ENCODE measurements at places on chromosomes 11 and 22.
A peak's percentile ranks its signal among the peaks of the same experiment; 100 is the strongest.

DNA sequence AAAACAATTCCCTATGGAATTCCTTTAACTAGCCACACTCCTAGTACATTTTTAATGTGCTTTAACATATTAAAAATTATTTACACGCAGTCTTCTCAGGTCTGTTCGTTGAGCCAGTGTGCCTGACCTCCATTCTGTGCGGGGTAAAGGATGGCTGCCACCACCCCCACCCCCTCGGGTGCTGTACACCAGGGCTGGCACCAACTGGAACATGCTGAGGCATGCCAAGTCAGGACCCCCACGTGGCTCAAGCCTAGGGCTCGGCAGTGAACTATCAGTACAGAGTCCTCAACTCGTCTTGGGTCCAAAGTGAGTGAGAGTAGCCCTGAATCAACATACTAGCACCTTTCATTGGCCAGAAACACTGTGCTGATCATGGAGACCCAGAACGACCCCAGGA lies 32.5 kb upstream of the PHF21B start:
- DNase-seq: no peak

GRCh38 chr11:59510941-59511589 lies at the start of gene OR4D9:
OR4D9 (plus strand) TSS chr11:59511539; CDS start chr11:59514913, 3,374 bp downstream.
- peak; percentile 72 for DNase-seq

GRCh38 chr11:116642902-116643301 lies 129.9 kb downstream of the BUD13 start:
- no peak for DNase-seq

DNA sequence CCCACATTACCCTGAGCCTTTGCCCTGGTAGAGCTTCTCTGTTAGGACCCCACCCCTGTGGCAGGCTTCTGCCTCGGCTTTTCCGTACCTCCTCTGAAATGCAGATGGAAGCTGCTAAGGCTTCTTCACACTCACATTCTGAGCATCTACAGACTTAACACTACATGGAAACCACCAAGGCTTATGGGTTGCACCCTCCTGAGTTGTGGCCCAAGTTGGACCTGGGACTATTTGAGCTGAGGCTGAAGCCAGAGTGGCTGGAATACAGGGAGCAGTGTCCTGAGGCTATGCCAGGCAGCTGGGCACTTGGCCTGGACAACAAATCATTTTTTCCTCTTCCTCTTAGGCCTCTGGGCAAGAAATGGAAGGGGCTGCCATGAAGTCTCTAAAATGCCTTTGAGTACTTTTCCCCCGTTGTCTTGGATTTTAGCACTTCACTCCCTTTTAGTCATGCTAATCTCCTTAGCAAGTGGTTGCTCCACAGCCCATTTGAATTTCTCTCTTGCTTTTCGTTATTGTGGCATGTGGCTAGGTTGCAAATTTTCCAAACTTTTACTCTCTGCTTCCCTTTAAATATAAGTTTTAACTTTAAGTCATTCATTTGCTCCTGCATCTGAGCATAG lies 114.8 kb upstream of the FIBIN start:
- DNase-seq: no peak

DNA sequence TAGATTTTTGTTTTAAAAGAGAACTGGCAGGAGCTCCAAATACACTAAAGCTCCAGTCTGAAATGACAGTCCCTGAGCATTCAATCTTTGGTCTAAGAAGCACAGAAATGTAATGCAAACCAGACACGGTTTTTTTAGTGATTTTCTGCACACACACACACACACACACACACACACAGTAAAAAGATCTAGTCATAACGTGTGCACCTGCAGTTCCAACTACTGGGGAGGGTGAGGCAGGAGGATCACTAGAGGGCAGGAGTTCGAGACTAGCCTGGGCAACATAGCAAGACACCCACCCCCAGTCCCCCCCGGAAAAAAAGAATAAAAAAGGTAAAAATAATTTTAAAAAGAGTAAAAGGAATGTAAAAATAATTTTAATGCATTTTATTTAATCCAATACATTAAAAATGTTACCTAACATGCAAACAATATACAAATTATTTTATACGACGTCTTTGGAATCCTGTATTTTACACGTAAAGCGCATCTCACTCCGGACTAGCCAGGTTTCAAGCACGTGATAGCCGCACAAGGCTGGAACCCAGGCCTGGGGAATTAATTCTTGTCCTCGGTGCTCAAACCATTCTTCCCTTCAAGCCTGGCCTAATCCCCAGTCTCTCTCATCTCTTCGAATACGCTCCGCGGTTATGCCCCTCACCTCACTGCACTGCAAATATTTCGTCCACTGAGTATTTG lies 762 bp upstream of the TBC1D22A start:
- DNase-seq: no peak

- no peak for DNase-seq
These were observed 280.8 kb upstream of the CCDC90B start for GRCh38 chr11:83566950-83567349.

GRCh38 chr11:12212821-12213185 lies 102.4 kb downstream of the MICAL2 start:
- DNase-seq: no peak

DNA sequence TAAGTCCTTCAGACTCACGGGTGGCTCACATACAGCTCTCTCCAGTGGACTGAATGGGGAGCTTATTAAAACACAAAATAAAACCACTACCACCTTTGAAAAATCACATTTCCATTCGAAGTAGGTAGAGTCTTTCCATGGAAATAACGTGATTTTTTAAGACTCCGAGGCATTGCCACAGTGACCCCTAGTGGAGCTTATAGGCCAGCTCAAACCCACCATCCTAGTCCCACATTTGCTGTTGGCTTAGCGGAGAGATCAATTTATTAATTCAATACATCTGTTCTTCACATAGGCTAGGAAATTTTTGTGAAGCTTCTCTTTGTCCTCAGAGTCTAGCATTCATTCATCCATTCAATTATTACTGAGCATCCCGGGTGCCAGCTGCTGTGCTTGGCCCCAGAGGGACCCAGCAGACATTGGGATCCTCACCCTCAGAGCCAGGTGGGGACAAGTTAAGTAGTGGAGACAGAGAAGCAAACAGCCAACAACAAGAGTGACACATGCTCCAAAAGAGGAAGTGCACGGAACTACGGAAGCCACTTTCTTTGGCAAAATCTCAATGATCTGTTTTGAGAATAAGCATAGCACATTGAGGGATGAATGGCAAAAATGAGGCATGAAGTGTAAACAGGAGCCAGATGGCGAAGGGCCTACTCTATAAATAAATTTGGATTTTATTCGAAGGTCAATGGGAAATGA lies 10.2 kb upstream of the P4HA3 start:
- peak; percentile 76 for DNase-seq

- DNase-seq: no peak
These were observed 1451.2 kb downstream of the BRD1 start for GRCh38 chr22:48376428-48376827.

DNA sequence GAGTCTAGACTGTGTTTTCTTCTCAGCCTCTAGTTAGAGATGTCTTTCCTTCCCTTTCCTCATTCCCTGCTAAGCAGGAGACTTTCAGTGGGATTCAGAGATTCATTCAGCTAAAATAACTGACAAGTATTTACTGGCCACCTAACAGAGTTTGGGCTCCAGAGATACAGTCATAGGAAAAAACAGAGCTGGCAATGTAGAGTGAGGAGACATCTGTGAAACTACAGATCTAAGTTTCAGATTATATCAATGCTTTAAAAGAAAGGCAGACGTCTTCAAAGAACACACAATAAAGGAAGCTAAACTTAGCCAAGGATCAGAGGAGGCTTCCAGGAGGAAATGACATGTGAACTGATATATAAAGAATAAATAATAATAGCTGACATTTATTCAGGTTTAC lies 355.6 kb upstream of the DDI1 start:
- no peak for DNase-seq

DNA sequence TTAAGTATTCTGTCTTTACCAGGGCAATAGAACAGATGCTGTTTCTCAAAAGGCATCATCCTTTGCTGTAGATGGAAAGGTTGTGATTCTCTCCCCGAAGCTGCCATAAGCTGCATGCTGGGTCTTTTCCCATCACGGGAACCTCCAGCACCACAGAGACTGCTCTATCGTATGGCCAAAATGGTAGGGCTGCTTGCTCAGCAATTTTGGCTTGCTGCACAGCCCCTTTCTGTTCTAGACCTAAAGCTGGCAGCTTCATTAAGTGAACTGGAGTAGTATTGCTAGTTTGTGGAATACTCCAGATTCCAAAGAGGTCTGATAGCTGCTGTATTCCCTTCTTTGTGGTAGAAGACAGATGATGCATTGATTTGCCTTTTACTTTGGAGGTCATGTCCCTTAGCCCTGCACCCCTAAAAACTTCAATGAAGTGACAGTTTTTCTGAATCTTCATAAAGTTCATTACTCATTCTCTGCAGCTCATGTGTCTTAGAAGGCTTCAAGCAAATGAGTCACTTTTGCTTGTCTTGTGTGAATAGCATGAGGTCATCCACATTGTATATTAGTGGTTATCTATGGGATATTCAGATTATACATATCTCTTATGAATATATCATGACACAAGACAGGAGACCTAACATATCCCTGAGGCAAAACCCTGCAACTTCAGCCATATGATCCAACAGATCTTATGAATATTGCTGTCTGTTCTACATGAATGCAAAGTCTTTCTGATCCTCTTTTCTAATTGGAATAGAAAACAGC lies 245.3 kb downstream of the FAM76B start:
- peak; percentile 28 for DNase-seq

DNA sequence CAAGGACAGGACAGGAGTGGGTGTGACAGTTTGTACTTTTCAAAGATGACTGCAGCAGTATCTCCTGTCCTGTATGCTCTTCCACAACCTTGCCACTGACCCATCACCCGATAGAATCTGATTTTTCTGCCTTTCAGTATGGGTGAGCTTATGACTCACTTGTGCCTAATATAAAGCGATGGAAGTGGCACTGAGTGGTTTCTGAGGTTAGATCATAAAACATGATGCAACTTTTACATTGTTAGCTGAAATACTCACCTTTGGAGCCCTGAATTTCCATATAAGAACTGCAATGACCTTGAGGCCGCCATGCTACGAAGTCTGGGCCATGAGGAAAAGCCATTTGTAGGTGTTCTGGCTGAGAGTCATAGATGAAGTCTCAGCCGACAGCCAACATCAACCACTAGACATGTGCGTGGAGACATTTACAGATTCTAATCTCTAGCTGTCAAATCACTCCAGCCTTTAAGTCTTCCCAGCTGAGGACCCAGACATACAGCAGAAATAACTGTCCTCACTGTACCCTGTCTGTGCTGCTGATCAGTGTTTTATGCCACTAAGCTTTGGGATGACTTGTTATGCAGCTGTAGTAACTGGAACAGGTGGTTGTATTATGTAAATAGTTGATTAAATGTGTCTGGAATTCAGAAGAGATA lies 105.9 kb upstream of the ARHGAP20 start:
- DNase-seq: no peak

- DNase-seq: no peak
These were observed 12.1 kb downstream of the NADSYN1 start for GRCh38 chr11:71465054-71465453.

DNA sequence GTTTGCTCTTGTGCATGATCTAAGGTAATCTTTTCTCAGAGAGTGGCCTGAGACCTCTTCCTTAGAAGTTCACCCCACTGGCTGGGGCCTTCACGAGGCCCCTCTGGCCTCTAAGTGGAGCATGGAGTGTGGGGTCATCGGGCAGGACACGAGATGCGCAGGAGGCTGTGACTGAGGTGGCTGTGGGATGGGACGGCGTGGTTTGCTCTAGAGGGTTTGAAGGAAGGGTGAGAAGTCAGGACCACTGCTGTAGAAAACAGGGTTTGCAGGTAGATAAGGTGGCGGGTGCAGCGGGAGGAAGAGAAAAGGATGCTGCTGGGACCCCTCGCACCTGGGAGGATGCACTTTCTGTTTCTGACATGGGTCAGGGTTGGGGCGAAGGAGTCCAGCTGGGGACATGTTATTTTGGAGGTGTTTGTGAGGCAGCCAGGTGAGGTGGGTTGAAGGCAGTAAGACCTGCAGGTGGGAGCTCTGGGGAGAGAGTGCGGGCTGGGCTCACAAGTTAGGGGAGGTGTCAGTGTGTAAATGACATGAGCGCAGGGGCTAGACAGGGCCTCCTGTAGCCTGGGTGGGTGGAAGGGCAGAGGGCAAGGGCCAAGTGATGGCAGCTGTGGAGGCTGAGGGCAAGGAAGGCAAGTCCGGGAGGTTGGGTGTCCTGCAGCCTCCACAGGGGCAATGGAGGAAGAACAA lies 62.5 kb downstream of the KCNQ1 start:
- DNase-seq: no peak

- no peak for DNase-seq
These were observed 815 bp upstream of the PLCB3 start for GRCh38 chr11:64250415-64251015.

- peak; percentile 77 for DNase-seq
These were observed at the start of gene PLXNB2 for GRCh38 chr22:50306753-50307749. PLXNB2 (minus strand) TSS chr22:50307646; CDS start chr22:50290584, 17,062 bp downstream.

DNA sequence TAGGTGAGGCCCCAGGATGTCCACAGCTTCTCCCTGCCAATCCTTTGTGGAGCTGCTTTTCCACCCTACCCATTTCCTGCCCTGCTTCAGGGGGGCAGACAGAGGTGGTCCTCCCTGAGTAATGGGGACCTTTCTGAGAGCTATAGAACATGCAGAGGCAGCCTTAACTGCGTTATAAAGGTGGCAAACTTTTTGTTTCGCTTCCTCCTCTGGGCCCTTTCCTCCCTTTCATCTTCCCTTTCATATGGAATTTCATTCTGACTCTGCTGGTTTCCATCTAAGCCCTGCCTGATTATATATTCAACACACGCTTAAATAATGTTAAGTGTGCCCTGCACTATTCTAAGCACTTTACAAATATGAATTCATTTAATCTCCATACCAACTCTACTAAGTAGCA lies 169.3 kb upstream of the E2F8 start:
- no peak for DNase-seq

- no peak for DNase-seq
These were observed 8.0 kb downstream of the MMP7 start for GRCh38 chr11:102522312-102523188.

DNA sequence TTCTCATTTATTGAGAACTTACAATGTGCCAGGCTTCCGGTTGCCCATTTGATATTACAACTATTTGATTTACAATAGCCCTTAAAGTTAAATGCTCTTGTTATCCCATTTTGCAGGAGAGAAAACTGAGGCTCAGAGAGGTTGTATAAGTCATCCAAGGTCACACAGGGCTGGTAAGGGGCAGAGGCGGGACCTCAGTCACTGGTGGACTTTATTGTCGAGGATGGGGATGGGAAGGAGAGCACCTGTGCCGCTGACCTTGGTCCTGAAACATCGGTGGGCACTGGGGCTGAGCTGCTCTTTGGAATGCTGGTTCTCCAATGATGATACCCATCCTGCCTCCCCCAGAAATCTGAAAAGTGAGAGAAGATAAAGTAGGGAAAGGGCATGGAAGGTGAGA lies 265.4 kb downstream of the MIAT start:
- DNase-seq: no peak

GRCh38 chr11:26062660-26063059 lies 269.3 kb upstream of the ANO3 start:
- DNase-seq: no peak

All from suppressor macrophage (primary cell).